ENCODE measurements at places on chromosomes 11 and 22. TPM values are rescaled to one million over a fixed set of nuclear protein-coding genes. Genes with fewer than 3 reads are reported as not detected.

SYVN1 gene
- total RNA-seq, result 76.1 TPM

PTPRCAP gene
- 256 TPM for total RNA-seq

DNA sequence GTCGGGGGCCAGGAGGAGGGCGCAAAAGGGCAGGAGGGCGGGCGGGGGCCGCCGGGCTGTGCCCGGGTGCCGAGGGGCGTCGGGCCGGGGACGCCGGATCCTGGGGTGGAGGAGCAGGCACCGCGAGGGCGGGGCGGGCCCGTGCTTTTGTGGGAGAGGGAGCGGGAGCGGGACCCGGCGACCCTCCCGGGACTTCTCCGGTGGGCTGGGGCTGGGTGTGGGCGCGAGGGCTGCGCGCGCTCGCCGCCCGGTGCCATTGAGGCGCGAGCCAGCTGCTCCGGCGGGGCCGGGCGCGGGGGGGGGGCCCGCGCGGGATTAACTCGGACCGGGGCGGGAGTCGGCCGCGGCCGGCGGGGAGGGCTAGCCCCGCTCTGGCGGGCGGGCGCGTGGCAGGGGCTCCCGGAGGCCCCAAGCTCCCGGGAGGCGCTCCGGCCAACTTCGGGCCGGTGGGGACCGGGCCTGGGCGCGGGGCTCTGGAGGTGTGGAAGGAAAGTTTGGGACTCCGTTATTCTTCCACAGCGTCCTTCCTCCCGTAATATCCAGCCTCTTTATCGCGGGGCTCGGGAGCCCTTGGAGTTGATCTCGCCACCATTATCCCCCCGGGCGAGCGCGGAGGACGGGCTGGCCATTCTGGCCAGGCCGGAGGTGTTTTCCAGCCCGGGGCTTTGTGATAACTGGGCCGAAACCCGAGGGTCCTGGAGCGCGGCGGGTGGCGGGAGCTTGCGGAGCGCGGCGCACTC lies 936 bp downstream of the CECR2 start:
- no peak for DNase-seq

DNA sequence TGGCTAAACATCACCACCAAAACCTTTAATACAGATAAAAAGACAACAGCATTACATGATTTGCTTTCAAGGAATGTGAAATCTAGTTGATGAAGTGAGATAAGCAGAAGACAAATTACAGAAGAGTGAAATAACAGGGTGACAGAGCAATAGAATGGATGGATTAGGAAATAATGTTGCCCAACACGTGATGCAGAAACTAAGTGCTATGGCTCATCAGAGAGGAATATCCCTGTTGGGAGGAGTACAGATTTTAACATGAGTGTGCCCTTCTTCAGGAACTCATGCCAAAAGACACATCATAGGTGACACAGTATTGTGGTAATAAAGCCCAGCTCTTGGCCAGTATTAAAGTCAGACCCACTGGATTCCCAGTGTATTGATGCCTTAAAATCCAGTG lies 176.6 kb upstream of the RAG2 start:
- no peak for DNase-seq

GRCh38 chr11:32034680-32035079 lies 56.2 kb upstream of the RCN1 start:
- no peak for DNase-seq
